ENCODE measurements at places on chromosomes 1 and 21.

DNA sequence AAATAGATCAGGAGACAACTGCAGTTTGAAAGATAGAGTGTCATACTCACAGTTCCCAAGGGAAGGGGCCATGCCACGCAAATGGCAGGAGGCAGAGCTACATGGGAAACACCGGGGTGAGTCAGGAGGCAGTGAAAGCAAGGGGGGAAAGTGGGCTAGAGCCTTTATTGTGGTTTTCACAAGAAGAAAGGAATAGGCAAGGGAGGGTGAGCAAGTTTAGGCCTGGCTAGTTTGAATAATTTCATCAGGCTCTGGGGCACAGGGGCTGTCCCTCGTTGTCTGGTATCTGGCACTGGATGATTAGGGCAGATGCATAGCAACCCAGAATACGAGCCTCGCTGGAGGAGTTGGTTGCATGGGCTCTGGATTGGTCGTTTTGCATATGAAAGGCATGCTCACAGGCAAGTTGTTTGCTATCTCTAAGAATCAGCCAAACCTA, 17.0 kb upstream of the ITLN2 start:
- DNase-seq, result no peak

- no peak for DNase-seq
Measured at GRCh38 chr1:34425785-34426184, 249.1 kb downstream of the C1orf94 start.

DNA sequence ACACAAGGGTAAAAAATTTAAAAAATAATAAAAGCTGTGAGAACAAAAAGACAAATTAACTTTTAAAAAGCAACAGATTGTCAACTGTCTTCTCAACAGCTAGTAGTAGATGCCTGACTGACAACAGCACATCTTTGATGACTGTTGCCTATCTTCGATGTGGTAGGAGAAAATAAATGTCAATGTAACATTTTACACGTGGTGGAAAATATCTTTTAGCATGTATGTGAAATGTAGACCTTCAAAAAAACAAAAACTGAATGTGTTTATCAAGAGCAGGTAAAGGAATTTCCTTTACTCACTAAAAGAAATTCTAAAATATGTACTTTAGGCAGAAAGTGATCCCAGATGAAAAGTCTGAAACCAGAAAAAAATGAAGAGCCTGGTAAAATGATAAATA, 42.9 kb downstream of the CD53 start:
- no peak for DNase-seq

DNA sequence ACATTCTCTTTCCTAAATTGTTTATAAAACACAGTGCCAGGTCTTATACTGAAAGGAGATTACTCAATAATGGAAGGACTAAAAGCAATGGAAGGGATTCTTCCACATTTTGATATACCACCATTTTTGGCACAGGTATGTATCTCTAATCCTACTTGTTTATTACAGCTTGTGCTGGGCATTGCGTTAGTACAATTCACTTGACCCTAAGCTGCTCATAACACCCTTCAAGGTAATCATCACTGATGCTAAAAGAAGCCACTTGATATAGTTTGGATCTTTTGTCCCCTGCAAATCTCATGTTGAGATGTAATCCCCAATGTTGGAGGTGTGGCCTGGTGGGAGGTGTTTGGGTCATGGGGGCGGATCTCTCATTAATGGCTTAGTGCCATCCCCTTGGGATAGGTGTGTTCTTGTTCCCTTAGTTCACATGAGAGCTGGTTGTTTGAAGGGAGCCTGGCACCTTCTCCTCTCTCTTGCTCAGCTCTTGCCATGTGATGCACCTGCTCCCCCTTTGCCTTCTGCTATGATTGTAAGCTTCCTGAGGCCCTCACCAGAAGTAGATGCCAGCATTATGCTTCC, 71.1 kb downstream of the NIBAN1 start:
- no peak for DNase-seq

GRCh38 chr1:156097499-156098178, 15.4 kb upstream of the MEX3A start:
- DNase-seq, result no peak

- DNase-seq, result no peak
Measured at GRCh38 chr1:63063367-63063766, 259.0 kb upstream of the FOXD3 start.

DNA sequence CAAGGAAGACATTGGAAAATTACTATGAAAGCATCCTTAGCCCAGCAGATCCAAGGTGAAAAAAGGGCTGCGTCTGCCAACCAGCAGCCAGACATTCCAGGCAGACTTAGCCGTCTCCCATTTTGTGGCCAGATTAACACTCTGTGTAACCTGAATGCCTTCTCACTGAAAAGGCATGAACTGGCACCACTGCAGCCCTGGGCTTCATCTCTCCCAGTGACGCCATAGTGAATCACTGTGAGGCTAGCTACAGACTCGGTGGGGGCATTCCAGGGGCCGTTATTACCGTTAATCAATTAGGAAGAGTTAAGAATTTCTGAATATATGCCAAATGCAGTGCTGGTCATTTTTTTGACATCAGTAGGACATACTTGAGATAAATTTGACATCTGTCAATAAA, 627.4 kb downstream of the LMO4 start:
- no peak for DNase-seq
